ENCODE measurements at places on chromosomes 7 and 10. TPM values are rescaled to one million over a fixed set of nuclear protein-coding genes. Genes with fewer than 3 reads are reported as not detected.

DNA sequence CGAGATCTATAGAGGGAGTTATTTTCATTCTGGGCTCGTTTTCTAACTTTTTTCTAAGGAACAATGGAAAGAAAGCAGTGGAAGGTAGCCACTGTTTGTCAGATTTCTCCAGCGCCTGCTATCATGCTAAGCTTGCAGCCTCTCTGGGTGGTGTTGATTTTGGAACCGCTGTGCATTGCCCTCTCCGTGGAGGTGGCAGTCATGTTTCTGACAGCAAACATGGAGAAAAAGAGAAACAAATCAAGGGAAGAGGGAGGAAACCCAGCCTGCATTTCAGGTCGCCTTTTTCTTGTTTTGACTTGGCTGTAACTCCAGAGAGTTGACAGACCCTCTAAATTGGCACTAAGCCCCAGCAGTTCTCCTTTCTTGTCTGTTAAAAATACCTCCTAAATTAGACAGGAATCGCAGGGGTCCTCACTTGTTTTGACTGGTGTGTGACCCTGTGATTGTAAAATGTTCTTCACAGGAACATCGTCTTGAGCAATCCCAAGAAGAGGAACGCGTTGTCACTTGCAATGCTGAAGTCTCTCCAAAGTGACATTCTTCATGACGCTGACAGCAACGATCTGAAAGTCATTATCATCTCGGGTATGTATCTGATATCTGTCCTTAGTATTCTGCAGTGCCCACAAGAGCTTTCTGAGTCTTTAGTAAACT, 4.8 kb downstream of the ECHDC3 start:
- DNase-seq: no peak
- no peak overlapping the region for H3K4me3 ChIP-seq
- H3K4me1 ChIP-seq: no peaks in the 10 kb centered on the region
- peaks cover 5% of the 10 kb centered on the region for H3K36me3 ChIP-seq
- no peaks in the 10 kb centered on the region for H3K27me3 ChIP-seq
- H3K27ac ChIP-seq: no peak overlapping the region

DNA sequence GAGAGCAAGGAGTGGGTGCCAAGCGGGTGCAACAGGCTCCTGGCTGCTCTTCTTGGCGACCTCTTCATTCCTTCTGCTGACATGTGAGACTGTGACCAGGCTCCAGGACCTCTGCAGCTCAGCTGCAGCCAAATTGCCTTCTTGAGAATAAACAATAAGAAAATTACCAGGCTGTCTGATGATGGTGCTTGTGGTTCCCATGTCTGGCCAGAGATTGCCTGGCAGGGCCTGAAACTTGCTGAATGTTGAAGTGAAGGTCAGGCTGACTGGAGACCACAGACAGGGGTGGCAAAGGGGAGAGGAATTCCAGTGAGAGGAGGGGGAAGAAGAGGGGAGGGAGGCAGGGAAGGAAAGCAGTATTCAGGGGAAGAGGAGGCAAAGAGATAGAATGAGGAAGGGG, 497.4 kb upstream of the PODXL start:
- H3K27ac ChIP-seq: no peak overlapping the region
- no peaks in the 10 kb centered on the region for H3K4me1 ChIP-seq
- H3K27me3 ChIP-seq: no peaks in the 10 kb centered on the region
- H3K36me3 ChIP-seq: no peaks in the 10 kb centered on the region
- no peak for DNase-seq

The HYAL4 gene
- not detected for total RNA-seq

- H3K27me3 ChIP-seq: no peaks in the 10 kb centered on the region
- DNase-seq: no peak
- H3K4me1 ChIP-seq: peaks cover 19% of the 10 kb centered on the region
- H3K36me3 ChIP-seq: peaks cover 8% of the 10 kb centered on the region
- no peak overlapping the region for H3K27ac ChIP-seq
Observed at GRCh38 chr7:137423321-137423720, 79.8 kb upstream of the PTN start.

GRCh38 chr7:107693396-107693795, 32.8 kb downstream of the SLC26A4 start:
- DNase-seq: no peak
- H3K36me3 ChIP-seq: no peaks in the 10 kb centered on the region
- H3K27me3 ChIP-seq: no peaks in the 10 kb centered on the region
- H3K4me1 ChIP-seq: peaks cover 36% of the 10 kb centered on the region
- H3K4me3 ChIP-seq: no peak overlapping the region
- H3K27ac ChIP-seq: no peak overlapping the region

- peaks cover 11% of the 10 kb centered on the region for H3K4me1 ChIP-seq
- H3K36me3 ChIP-seq: no peaks in the 10 kb centered on the region
- DNase-seq: no peak
- no peak overlapping the region for H3K4me3 ChIP-seq
Observed at GRCh38 chr10:69360485-69361302, 56.0 kb downstream of the TACR2 start.
